ENCODE measurements at places on chromosomes 5 and 9. TPM values are rescaled to one million over a fixed set of nuclear protein-coding genes. Genes with fewer than 3 reads are reported as not detected.

GRCh38 chr9:11148189-11148588 lies 535.4 kb upstream of the PTPRD start:
- no peak for DNase-seq

DNA sequence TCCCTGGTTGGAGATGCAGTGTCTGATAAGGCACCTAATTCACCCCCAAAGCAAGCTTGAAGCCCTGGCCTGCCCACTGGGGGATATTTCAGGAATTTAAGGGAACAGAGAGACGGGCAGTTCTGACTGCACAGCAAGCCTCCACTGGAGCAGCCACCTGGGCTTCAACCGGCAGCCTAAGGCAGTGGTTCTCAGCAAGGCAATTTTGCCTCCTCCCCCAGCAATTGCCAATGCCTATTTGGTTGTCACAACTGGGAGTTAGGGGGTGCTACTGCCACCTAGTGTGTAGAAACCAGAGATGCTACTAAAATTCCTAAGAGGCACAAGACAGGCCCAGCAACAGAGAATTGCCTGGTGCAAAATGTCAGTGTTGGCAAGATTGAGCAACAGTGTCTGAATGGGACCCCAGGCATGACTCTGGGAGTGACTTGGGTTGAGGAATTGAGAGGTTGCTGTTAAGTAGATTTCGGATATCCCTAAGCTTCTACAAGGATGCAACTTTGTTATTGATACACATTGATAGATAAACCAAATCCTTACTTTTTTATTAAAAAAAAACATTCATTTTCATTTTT lies 58.7 kb upstream of the CTSL start:
- DNase-seq = peak; percentile 27

The GFPT2 gene
- total RNA-seq = 125 TPM

The C7 gene
- total RNA-seq = not detected

GRCh38 chr5:178551059-178551458 lies 39.1 kb downstream of the COL23A1 start:
- no peak for DNase-seq

DNA sequence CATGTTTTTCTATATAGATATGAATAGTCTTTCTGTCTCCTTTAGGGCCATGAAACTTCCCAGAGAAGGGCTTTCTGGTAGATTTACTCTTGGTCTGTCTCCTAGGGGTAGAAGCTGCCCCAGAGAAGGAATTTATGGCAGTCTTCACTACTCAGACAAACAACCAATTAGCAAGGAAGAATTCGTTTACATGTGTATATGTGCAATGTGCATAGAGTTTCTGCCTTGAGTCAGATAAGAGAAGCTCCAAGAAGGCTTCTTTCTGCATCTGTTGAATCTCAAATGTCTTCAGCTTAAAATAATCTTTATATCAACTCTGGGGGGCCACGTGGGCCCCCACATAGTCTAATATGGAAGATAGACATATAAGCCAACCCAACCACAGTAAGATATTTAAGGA lies 7.6 kb upstream of the CLINT1 start:
- no peak for DNase-seq

DNA sequence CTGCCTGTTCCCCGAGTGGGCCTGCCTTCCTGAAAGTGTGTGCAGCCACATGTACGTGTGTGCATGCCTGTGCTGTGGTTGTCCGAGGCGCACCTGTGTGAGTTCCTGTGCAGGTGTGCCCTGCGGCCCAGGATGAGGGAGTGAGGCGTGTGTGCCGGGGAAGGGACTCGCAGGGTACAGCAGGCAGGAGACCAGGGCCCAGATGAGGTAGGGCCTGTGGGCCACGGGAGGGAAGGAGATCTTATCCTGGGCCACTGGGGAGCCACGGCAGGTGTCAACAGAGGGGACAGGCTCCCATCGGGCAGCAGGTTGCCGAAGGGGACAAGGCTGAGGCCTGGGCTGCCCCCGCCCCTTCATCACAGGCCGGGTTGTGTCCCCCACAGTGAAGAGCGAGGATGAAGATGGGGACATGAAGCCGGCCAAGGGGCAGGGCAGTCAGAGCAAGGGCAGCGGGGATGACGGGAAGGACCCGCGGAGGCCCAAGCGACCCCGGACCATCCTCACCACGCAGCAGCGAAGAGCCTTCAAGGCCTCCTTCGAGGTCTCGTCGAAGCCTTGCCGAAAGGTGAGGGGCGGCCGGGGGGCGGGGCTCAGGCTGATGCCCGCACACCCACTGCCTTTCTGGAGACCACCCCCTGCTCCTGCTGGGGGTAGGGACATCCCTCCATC lies 79.2 kb downstream of the LMX1B start:
- DNase-seq = no peak

GRCh38 chr9:70049672-70050271 lies 6.1 kb downstream of the MAMDC2 start:
- no peak for DNase-seq

The WDR38 gene
- total RNA-seq = not detected

The PCDHA1 gene
- total RNA-seq = not detected

The GDA gene
- 0.39 TPM for total RNA-seq

GRCh38 chr5:73433272-73433981 lies 15.2 kb downstream of the FOXD1 start:
- DNase-seq = no peak

The INSYN2B gene
- total RNA-seq = 3.8 TPM

- DNase-seq = peak; percentile 66
Observed at GRCh38 chr5:122259995-122260394, 52.0 kb upstream of the SNCAIP start.

The ORM2 gene
- total RNA-seq = not detected
